ENCODE measurements at places on chromosomes 12 and 14.

GRCh38 chr12:7496451-7496850, 7.1 kb downstream of the CD163 start:
- no peak for DNase-seq

DNA sequence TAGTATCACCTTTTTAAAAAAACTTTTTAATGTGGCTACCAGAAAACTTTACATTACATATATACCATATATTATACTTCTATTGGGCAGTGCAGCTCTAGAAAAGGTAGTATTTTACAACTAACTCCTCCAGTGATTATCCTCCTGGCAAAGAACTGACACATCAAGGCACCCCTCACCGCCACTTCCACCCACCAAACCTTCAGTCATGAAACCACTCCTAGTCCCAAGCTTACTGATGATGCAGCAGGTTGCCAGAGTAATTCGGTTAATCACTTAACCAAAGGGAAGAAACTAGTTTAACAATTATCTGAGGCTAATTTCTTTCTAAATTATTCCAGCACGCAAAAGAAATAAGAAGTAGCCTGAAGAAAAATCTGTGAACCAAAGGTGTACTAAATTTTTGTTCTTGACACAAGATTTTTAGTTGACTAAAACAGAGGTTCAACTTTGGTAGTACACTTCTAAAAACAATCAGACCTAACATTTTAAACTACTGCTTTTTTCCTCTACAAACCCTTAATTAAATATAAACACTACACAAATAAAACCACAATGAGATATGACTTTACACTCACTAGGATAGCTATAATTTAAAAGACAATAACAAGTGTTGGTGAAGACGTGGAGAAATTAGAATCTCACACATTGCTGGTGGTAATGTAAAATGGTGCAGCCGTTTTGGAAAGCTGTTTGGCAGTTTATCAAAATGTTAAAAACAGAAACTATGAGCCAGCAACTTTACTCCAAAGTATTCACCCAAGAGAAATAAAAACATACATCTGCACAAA, 16.7 kb downstream of the SPPL3 start:
- no peak for DNase-seq

DNA sequence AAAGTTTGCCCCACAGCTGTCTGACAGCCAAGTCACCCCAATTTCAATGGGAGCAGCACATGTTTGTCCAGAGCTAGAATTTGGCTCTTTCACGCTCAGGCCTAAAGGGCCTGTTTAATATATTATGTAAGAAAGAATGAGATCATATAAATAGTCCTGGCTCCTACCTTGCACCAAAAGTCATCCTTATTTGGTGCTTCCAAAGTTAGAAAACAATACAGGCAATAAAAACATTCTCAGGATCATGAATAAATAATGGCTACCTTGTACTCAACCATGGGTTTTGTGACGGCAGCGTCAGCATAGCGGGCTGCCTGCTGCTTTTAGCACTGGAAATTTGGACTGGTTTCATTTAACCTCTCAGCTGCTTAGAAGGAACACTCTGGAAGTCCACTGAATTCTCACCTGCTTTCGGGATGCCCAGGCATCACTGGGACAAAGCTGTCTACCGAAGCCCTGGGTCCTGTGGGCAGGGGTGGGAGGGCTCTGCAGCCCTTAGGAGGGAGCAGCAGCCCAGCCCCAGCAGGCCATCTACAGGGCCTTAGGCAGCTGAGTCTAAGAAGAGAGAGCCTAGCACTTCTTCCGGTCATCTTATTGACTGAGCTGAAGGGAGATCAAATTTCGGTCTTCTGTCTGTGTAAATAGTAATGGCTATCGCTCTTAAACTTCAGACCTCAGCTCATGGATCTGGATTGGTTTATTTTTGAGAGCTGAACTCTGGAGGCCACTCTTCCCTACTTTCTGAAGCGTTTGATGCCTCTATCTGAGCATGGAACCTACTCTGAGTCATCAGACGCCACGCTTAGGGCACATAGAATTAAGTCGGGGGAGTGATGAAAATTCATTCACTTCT, 106.5 kb downstream of the SAMD4A start:
- DNase-seq: no peak

- DNase-seq: no peak
These were observed 356.4 kb upstream of the PRICKLE1 start for GRCh38 chr12:42945927-42946326.

DNA sequence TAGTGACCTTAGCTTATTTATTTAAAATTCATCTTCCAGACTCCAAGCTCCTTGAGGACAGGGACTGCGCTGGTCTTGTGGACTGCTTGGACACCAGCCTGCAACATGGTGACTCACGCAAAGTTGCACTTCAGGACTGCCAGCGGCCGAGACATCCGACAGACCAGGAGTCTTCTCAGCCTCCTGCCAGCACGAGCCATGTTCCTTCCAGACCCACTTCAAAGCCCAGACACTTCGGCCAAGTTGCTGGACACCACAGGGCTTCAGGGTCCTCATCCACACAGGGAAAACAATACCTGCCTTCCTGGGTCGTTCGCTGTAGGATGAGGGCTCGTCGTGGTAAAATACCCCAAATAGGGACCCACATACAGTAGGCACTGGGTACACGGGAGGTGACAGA, 88.7 kb downstream of the BCL11B start:
- no peak for DNase-seq

DNA sequence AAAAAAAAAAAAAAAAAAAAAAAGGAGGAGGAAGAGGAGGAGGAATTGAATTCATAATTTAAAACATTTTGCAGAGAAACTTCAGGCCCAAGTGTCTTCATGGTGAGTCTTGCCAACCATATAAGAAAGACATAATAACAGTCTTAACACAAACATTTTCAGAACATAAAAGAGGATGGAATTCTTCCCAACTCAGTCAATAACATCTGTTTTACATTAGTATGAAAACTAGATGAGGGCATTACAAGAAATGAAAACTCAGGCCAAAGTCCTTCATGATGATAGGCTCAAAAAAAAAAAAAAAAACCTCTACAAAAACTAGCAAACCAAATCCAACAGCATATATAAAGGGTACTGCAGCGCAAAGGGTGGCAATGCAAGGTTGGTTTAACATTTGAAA, 151.6 kb downstream of the FOXA1 start:
- DNase-seq: peak; percentile 52

- DNase-seq: no peak
These were observed 26.8 kb downstream of the RGS6 start for GRCh38 chr14:71959055-71959454.

DNA sequence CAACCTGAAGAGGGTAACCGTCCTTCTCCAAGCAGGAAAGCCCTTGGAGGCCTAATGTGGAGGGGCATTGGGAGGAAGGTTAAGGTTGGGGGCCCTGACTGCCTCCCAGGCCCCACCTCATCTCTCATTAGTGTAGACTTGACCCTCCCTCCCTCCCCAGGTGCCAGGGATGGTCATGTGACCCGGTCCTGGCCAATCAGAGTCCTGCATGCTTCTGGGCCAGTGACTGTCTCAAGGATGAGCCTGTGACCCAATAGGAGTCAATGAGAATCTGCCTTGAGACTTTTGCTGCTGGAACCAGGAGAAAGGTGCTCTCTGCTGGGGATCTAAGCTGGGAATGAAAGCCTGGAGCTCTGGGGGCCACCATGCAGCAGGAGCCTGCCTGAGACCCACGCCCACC, 70.8 kb downstream of the NCOR2 start:
- no peak for DNase-seq

DNA sequence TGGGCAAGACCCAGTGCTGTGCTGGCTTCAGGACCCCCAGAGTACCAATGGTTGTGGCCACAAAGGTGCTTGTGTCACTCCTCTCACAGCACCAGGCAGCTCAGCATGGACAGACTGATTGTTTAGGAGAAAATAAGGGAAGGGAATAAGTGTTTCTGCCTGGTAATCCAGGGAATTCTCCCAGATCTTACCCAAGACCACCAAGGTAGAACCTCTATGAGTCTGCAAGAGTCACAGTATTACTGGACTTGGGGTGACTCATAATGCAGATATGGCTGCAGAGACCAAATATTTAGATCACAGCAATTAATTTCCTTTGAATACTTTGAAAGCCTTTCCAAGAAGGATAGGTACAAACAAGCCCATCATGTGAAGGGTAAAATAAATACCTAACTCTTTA, 1178.3 kb upstream of the FLRT2 start:
- DNase-seq: no peak

DNA sequence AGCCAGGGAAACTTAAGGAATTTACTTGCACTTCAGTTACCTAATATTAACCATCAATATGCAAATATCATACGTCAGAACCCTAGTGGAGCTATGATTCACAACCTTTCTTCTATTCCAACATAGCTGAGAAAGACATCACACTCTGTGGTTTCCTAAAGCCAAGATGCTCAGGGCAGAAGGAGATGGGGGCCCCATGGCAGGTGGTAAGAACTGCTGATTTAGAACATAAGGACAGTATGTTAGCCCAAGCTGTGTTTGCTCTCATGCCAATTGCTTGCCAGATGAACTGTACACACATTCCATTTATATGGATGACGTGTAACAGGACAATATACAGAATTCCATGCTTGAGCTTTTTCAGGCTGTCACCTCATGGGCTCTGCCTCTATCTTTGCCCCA, 34.6 kb downstream of the HECTD4 start:
- peak; percentile 70 for DNase-seq

DNA sequence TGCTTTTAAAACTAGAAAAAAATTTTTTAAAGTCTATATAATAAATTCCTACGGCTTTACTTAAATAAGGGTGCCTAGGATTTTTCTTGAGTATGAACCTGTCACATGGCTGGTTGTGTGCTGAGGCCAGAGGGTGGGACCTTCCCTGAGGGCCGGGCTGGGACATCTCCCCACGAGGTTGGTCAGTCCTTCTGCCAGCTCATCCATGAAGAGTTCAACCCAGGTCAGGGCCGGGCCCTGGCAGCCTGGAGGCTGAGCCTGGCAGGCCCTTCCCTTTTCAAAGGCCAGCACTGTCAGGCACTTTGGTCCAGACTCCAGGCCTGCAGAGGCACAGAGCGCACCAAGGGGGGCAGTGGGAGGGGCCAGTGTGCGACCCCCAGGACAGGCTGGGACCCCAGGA, 31.7 kb downstream of the TNFAIP2 start:
- DNase-seq: peak; percentile 71

DNA sequence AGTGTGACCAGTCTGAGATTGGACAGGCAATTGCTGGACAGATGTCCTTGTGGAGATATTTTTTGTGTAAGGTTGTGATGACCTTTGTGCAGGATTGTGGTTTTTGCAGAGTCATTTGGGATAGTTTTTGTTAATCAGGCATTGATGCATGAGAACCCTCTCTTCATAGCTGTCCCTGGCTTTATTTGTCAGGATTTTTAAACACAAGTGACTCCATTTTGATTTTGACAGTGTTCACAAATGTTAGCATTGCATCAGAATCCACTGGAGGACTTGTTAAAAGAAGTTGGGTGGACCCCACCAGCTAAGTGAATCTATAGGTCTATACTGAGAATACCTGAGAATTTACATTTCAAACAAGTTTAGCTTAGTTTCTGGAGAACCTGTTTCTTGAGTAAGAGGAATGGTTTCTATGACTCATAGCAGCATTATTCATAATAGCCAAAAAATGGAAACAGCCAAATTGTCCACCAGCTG, 11.8 kb downstream of the FNTB start:
- no peak for DNase-seq

DNA sequence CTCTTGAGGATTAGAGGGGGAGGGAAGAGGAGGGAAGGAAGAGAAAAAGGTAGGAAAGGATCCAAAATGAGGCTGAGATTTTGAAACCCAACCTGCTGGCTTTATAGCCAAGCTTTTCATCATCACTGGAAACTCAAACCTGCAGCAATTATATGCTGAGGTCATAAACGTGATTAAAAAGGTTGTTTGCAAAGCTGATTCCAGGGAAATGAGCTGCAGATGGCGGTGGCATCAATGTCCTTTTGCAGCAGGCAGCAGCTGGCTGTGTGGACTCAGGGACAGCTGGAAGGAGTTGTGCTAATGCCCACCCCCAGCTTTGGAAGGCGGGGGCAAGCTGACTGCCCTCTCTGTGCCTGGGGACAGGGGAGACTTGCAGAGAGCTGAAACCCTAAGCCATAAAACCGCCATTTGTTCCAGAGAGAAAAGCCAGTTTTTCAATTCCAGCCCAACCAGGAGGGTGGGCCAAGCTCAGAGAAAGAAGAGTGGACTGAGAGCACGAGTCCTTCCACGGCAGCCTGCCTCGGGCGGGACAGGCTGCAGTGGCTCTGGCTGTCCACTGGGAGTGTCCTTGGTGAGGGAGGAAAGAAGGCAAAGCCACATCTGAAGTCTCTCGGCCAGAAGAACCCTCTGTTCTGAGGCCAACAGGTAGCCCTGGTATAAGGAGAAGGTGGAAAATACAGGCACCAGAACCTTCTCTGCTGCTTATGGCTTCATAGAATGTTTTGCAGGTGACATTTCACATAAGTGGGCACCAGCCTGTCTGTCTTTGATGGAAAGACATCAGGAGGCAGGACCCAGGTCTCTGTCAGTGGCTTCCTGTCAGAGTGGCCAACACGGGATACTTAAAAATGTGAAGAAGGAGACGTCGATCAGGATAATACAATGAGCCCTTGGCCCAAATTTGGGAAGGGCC, 90.7 kb downstream of the SINHCAF start:
- peak; percentile 59 for DNase-seq

DNA sequence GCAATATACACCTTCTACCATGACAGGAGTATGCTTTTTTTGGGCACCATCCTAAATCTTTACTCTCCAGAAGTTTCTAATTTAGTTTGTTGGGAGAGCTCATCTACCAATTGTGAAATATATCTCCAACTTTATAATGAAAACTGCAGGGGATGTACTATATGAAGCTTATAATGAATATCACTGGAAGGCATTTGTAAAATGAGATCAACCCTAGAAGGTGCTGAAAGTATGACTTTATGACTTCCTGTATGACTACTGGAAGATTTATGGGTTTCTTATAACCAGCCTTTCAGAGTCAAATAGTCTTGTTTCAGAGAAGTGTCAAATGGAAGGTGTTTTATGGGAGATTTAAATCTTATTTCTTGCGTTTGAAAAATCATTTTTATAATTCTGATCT, 122.9 kb downstream of the MYRFL start:
- no peak for DNase-seq

Data from EH (cell line).